ENCODE measurements at places on chromosomes 2 and 18. TPM values are rescaled to one million over a fixed set of nuclear protein-coding genes. Genes with fewer than 3 reads are reported as not detected.
A peak's percentile ranks its signal among the peaks of the same experiment; 100 is the strongest.

- no peak overlapping the region for H3K27ac ChIP-seq
- no peaks in the 10 kb centered on the region for H3K36me3 ChIP-seq
- DNase-seq, result no peak
- no peaks in the 10 kb centered on the region for H3K4me1 ChIP-seq
- H3K4me3 ChIP-seq, result no peak overlapping the region
Observed at GRCh38 chr2:69225933-69226332, 161.1 kb downstream of the GFPT1 start.

DNA sequence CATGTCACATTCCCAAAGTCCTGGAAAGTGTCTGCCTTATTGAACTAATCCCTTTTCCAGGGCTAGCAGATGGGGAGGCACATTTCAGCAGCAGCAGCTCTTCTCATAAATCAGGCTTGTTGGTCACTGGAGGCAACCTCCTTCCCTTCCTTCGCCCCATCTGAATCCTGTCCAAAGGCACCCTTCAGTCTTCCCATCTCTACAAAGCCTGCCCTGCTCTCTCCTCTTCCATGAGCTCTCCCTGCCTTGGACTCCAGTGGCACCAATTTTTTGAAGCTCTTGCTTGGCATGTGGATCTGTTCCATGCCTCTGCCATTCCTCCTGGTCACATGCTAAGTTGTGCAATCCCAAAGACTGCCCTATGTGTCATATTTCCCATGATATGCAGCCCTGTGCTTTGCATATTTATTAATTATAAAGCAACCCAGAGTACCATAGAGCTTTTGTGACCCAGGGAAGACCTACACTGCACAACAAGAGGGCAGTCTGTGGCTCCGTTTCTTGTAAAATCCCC, 70.3 kb downstream of the ANTXR1 start:
- H3K36me3 ChIP-seq, result peaks cover 5% of the 10 kb centered on the region
- peak overlapping the region; percentile 25 for H3K4me3 ChIP-seq
- H3K27ac ChIP-seq, result peak overlapping the region; percentile 89
- DNase-seq, result peak; percentile 9
- H3K4me1 ChIP-seq, result peaks cover 20% of the 10 kb centered on the region
- H3K27me3 ChIP-seq, result peaks cover 38% of the 10 kb centered on the region

DNA sequence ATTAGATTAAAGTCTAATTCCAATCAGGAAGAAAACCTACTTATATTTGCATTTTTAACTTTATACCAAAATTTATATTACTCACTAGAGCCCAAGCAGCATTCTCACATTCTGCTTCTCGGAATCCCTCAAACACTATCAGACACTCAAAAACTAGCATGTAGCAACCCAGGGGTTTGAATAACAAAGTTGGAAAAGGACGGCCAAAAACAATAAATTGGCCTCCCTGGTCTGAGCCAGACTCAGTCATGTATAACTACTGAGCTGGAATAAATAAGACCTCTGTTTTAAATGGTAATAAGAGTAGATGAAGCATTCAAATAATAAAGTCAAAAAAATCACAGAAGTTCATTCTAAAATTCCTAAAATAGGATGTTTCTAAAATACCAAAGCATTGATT, 290.9 kb downstream of the IRS1 start:
- H3K4me1 ChIP-seq, result peaks cover 8% of the 10 kb centered on the region
- H3K36me3 ChIP-seq, result no peaks in the 10 kb centered on the region
- no peak for DNase-seq

DNA sequence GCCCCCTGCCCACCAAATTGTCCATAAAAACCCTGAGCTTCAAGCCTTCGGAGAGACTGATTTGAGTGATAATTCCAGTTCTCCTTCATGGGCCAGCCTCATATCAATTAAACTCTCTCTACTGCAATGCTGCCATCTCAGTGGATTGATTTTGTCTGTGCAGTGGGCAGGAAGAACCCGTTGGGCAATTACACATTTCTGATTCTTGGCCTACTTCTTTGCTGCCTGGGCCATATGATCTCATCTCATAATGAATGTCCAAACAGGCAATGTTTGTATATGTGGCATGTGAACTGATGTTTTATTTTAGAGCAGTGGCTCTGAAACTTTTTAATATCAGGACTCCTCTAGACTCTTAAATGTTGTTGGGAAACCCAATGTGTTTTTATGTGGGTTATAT, 101.2 kb upstream of the SLC38A11 start:
- H3K4me1 ChIP-seq, result peaks cover 9% of the 10 kb centered on the region
- no peak for DNase-seq

DNA sequence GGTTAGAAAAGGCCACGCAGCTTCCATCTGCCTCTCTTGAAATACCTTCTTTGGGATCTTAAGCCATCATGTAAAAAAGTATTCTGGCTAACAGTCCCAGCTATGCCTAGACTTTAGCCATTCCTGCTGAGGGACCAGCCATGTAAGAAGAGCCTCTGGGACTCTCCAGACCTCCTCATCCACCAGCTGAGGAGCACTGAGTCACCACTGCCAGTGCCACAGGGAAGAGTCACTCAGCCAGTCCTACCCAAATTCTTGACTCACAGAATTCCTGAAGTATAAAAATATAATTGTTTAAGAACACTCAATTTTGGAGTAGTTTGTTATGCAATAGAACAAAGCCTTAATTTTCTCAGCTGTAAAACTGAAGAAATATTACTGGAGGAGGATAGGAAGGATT, 436.7 kb downstream of the ZEB2 start:
- H3K36me3 ChIP-seq, result no peaks in the 10 kb centered on the region
- no peaks in the 10 kb centered on the region for H3K27me3 ChIP-seq
- no peak for DNase-seq
- no peak overlapping the region for H3K27ac ChIP-seq
- H3K4me3 ChIP-seq, result no peak overlapping the region

The AQP12A gene
- total RNA-seq, result not detected

DNA sequence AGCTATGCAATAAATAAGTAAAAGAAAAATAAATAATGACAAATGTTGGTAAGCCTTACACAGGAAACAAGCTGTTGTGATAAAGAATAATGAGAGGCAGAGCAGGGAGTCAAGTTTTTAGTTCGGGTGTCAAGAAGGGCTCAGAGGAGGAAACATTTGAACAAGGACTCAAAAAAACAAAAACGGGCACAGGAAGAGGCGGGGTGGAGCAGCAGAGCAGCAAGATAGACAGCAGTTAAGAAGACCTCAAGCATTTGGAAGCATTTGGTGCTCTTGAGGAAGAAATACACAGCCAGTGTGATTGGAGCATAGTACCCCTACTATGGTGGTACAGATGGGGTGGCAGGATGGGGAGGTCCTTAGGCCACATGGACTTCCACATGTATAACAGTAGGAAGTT, 2.8 kb downstream of the TMEM169 start:
- no peak for DNase-seq
- peaks cover 53% of the 10 kb centered on the region for H3K36me3 ChIP-seq
- peak overlapping the region; percentile 93 for H3K4me3 ChIP-seq
- peak overlapping the region; percentile 39 for H3K27ac ChIP-seq
- H3K4me1 ChIP-seq, result peaks cover 48% of the 10 kb centered on the region

DNA sequence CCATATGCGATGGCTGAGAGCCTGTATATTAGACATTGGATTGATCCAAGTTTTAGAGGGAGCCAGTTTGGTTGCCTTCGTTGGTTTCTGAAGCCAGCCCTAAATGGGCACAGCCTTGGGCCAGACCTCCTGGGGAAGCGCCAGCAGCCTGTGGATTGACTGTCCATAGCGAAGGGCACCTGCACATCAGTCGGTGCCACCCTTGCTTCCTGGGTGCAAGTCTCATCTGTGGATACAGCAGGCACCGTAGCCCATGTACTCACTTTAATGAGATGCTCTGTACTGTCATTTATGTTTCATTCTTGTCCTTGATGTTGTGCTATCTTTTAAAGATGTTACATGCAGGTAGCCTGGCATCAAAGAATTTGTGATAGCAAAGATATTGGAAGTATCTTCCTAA, 536.4 kb upstream of the NRP2 start:
- peaks cover 5% of the 10 kb centered on the region for H3K36me3 ChIP-seq
- no peak overlapping the region for H3K4me3 ChIP-seq
- no peaks in the 10 kb centered on the region for H3K27me3 ChIP-seq
- H3K27ac ChIP-seq, result no peak overlapping the region
- H3K4me1 ChIP-seq, result peaks cover 10% of the 10 kb centered on the region

DNA sequence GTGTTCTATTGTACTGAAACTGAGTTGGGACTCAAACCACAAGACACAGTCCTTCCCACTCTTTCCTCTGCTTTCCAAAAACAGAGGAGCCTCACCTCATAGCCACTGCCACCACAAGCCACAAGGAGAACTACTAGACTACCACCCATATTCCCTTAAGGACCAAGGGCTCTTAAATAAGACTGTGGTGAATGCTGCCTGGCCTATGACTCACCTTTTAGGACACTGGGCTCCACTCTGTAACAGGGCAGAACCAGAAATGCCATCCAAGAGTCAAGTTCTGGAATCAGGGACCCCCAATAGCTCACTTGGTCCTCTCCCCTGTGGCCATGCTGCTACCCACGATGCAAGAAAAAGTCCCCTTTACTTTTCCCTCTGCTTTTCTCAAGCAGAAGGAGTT, 851.4 kb downstream of the BCL11A start:
- no peak for DNase-seq
- no peak overlapping the region for H3K4me3 ChIP-seq
- H3K36me3 ChIP-seq, result no peaks in the 10 kb centered on the region
- H3K4me1 ChIP-seq, result no peaks in the 10 kb centered on the region

The CDK15 gene
- total RNA-seq, result not detected

The GAL3ST2 gene
- 0.27 TPM for total RNA-seq

DNA sequence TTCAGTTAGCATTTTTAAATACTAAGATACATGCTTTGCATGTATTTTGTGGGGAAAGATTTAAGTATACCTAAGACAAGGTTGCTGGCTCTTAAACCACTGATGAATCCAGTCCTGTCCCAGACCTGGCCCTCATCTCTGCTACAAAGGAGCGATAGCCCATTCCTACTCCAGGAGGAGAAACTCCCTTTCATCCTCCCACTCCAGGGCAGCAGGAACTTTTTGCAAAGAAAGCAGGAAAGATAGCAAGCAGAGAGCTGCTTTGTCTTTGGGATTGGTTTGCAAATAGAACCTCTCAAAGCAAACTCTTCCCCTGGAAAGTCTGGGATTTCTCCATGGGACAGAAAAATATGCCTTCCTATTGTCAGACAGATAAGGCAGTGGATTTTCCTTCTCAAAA, 43.6 kb upstream of the COPS8 start:
- no peak for DNase-seq
- no peaks in the 10 kb centered on the region for H3K4me1 ChIP-seq
- H3K27me3 ChIP-seq, result peaks cover 36% of the 10 kb centered on the region
- no peaks in the 10 kb centered on the region for H3K36me3 ChIP-seq

The C1QL2 gene
- total RNA-seq, result not detected

DNA sequence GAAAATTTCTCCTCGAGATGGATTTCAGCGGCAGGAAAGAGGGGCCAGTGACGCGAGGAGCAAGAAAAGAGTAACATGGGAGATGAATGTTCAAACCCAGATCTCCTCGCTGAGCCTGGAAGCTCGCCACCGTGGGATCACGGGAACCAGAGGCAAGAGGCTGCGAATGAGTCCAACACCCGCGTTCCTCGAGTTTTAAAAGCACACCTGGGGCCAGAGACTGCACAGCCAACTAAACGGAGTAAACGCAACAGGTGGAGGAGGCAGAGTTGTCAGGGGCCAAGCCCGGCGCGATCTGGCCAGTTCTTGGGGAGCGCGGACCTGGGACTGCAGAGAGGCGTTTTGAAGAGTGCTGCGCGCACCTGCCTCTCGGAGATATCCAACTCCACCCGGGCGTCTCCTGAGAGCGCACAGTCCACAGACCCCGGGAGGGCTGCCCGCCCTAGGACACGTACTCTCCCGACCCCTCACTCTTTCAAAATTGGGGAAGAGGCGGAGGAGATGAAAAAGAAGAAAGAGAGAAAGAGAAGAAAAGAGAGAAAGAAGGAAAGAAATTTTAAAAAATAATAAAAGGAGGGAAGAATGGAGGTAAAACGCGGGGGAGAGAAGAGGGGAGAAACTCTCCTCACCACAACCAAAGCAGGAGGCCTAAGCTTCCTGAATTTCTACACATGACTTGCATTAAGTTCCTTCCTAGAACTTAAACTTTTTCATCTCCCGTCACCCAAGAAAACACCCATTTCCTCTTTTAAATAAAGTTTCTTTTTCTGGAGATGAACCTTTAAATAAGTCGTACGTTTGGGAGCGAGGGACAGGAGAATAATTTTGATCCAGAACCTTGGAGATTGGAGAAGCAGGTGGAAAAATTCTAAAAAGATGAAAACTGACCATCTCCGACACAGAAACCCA, 5.3 kb upstream of the PAX3 start:
- no peak for DNase-seq
- peaks cover 98% of the 10 kb centered on the region for H3K27me3 ChIP-seq
- H3K36me3 ChIP-seq, result peaks cover 18% of the 10 kb centered on the region
- H3K4me1 ChIP-seq, result peaks cover 36% of the 10 kb centered on the region
- no peak overlapping the region for H3K4me3 ChIP-seq

The PREB gene
- 54.0 TPM for total RNA-seq

The CRYBA2 gene
- total RNA-seq, result not detected

- no peak overlapping the region for H3K4me3 ChIP-seq
- no peaks in the 10 kb centered on the region for H3K27me3 ChIP-seq
- H3K36me3 ChIP-seq, result peaks cover 18% of the 10 kb centered on the region
- H3K27ac ChIP-seq, result no peak overlapping the region
Observed at GRCh38 chr2:61165946-61166345, 4.0 kb downstream of the C2orf74 start.

DNA sequence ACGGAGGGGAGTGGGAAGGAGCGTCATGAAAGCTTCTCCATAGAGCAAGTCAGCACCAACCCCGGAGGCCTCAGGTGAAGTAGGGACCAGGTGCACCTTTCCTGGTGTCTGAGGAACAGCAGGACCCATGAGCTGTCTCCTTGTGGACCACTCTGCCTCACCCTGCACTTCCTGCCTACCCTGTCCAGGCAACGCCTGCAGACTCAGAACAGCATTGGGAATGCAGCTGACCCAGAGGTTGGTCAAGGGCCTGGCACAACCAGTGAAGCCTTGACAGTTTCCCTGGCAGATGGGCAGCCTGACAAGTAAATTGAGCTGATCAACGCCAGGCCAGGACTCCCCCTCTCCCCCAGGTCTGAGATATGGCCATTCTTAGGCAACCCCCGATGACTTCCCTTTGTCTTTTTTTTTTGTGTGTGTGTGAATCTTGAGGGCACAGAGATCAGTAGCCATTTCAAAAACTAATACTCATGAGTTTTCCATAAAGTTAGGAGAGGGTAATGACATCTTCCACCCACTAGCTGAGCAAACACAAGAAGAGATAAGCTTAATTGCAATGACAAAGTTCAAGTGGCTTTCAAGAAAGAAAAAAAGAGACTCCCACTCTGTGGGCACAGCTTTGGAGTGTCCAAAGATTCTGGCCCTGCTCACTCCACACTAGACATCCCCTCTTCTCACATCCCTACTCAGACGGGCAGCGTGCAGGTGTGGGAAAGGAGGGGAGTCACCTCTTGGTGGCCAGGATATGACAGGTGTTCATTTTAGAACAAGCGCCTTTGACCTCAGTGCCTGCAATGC, 3.5 kb upstream of the FABP1 start:
- H3K36me3 ChIP-seq, result no peaks in the 10 kb centered on the region
- H3K4me1 ChIP-seq, result no peaks in the 10 kb centered on the region
- DNase-seq, result no peak

DNA sequence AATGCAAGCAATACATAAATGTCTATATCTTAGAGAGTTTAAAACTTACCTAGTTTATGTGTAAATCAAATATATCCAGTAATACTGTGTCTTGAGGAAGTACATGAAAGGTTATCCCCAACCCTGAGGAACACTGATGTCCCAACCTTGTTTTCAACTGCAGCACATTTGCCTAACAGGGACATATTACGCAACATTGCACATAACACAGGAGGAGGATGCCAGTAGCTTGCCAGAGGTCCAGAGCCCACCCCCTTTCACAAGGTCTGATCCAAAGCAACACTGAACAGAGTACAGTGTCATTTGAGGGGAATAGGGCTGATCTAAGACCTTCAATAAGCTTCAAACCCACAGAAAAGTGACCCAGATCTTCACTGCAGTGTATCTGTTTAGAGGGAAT, 678.5 kb downstream of the ARHGAP15 start:
- no peak overlapping the region for H3K27ac ChIP-seq
- DNase-seq, result no peak
- no peak overlapping the region for H3K4me3 ChIP-seq
- no peaks in the 10 kb centered on the region for H3K27me3 ChIP-seq

The CNRIP1 gene
- not detected for total RNA-seq

All from Calu3 (cell line).